Aorta (tissue), 5 donors: ENCODE measurements at places on chromosomes 6 and 20. TPM values are rescaled to one million over a fixed set of nuclear protein-coding genes. Genes with fewer than 3 reads are reported as not detected.

ADAM33 gene
- 39.8 TPM for total RNA-seq

CRISP2 gene
- not detected for total RNA-seq

DNA sequence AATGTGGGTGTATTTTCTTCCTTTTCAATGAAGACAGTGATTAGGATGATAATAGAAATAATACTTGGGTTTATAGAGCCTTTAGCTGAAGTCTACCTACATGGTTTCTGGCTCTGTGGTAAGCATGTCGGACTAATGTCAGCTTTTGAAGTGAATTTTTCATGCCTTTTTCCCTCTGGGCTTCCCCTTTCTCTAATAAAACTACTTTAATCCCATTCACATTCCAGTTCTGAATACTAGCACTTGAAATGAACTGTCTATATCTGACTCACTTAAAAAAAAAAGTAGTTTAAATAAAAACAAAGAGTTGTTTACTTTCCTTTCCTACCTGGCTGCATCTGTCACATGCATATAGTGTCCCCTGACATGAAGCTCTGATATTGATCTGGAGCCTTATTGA is 545.9 kb upstream of the FLRT3 start:
- DNase-seq, result no peak

SNTA1 gene
- total RNA-seq, result 37.5 TPM

SOBP gene
- total RNA-seq, result 20.2 TPM

GRCh38 chr6:40456390-40457013 is 130.7 kb downstream of the LRFN2 start:
- DNase-seq, result no peak

ASIP gene
- not detected for total RNA-seq

GRCh38 chr6:107198631-107199416 is 83.5 kb upstream of the BEND3 start:
- no peak for DNase-seq

MAK gene
- 0.12 TPM for total RNA-seq

DNA sequence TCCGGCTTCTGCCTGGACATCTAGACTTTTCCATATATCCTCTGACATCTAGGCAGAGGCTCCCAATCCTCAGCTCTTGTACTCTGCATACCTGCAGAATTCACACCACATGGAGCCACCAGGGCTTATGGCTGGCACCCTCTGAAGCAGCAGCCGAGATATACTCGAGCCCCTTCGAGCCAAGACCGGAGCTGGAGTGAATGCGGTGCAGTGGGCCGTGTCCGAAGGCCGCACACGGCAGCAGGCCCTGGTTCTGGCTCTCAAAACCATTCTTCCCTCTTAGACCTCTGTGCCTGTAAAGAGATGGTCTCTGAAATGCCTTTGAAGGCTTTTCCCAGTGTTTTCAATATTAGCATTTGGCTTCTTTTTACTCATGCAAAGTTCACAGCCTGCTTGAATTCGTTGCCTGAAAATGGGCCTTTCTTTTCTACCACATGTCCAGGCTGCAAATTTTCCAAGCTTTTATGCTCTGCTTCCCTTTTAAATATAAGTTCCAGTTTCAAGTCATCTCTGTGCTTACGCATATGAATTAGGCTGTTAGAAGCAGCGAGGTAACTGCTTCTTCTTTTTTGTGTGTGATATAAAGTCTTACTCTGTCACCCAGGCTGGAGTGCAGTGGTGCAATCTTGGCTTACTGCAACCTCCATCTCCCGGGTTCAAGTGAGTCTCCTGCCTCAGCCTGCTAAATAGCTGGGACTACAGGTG is 3.8 kb upstream of the SIRPB1 start:
- no peak for DNase-seq

TINAG gene
- total RNA-seq, result not detected

GRCh38 chr20:16662467-16662866 is 67.4 kb upstream of the SNRPB2 start:
- DNase-seq, result no peak

BEND3 gene
- total RNA-seq, result 1.4 TPM

BHLHE23 gene
- total RNA-seq, result not detected

DNA sequence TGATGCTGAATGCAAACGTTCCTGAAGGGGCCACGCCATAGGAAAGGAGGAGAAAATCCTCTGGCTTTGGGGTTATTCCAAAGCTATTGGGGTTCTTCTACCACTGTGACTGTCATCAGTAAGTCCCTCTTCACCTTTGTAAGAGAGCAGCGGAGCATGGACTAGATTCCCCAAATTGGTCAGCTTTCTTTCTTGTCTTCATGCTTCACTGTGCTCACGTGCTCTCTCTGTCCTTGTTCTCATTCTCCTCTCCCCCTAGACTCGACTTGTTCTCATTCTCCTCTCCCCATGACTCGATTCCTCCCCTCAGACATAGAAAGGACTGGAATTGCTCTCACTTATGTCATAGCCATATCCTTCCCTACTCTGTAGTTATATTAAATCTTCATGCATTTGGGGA is 54.8 kb upstream of the ADGRG6 start:
- DNase-seq, result no peak

DNA sequence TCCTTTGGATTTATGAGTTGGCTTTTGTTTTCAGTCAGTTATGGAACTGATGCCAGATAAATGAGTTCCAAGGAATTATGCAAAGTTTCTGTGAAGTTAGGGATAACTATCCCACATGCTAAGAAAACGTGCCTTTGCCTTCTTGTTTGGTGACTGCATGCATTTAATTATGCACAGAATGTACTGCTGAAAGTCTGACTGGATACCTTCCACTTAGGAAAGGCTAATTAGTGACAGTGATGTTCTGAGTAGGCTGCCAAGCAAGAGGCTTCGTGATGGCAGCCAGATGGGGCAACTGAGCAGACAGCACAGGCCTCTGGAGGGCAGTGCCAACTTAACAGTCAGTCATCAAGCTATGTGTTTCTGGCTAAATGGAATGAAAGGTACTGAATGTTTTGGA is 289.9 kb downstream of the CD109 start:
- no peak for DNase-seq

GID8 gene
- 23.7 TPM for total RNA-seq

DNA sequence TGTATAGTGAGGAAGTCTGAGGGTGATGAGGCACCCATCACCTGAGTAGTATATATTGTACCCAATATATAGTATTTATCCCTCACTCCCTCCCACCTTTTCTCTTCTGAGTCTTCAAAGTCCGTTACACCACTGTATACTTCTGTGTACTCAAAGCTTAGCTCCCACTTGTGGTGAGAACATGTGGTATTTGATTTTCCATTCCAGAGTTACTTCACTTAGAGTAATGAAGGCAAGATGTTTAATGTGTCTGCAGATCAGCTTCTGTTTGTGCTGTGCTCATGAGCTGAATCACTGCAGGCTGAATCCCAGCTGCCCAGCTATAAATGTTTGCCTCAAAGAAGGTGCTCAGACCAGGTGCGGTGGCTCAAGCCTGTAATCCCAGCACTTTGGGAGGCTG is 139.3 kb upstream of the FOXA2 start:
- DNase-seq, result no peak

DSP gene
- total RNA-seq, result 4.1 TPM

PROCR gene
- 75.9 TPM for total RNA-seq

DNA sequence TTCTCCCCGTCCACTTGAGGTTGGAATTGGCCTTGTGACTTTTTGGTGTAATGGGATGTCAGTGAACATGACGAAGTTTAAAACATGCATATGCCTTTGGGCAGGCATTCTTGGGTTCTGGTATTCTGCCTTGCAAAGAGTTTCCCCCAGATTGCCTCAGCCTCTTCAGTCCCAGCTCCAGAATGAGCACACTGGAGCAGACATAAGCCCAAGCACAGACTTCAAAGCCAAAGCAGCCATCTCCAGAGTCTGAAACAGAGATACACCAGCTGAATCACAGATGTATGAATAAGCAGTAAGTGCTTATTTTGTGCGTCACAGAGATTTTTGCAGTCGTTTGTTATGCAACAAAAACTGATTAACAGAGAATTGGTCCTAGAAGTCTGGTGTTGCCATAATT is 546.0 kb downstream of the FRK start:
- no peak for DNase-seq

DNA sequence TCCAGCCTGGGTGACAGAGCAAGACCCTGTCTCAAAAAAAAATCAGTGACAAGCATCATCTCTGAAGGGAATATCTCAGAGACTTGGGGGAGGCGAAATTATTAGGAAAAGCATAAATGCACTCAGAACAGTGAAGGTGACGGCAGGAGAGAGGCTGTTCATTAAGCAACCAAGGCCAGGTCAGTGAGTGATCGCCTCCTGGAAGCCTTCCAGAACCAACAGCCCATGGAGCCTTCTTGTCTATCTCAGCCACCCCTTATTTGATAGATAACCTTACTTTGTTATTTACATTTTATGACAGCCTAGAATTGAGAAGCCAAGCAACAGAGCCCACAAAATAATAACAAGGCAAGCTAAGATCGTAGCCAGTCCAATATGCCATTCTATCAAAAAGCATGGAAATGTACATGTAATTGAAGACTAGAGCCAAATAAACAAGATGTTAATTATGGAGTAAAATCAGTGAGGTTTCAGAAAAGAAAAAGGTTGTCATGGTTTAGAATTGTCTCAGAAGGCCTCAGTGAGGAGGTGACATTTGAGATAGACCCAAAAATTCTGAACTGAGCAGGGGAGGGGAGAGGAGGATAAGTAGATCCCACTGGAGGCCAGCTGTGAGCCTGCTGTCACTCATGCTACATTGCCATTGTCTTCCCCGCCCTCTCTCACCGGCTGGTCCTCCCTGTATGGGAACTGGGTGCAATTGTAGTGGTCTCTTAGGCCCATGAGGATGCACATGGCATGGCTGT is 17.8 kb downstream of the BNIP5 start:
- no peak for DNase-seq
